ENCODE measurements at places on chromosomes 11 and 22. TPM values are rescaled to one million over a fixed set of nuclear protein-coding genes. Genes with fewer than 3 reads are reported as not detected.
A peak's percentile ranks its signal among the peaks of the same experiment; 100 is the strongest.

DNA sequence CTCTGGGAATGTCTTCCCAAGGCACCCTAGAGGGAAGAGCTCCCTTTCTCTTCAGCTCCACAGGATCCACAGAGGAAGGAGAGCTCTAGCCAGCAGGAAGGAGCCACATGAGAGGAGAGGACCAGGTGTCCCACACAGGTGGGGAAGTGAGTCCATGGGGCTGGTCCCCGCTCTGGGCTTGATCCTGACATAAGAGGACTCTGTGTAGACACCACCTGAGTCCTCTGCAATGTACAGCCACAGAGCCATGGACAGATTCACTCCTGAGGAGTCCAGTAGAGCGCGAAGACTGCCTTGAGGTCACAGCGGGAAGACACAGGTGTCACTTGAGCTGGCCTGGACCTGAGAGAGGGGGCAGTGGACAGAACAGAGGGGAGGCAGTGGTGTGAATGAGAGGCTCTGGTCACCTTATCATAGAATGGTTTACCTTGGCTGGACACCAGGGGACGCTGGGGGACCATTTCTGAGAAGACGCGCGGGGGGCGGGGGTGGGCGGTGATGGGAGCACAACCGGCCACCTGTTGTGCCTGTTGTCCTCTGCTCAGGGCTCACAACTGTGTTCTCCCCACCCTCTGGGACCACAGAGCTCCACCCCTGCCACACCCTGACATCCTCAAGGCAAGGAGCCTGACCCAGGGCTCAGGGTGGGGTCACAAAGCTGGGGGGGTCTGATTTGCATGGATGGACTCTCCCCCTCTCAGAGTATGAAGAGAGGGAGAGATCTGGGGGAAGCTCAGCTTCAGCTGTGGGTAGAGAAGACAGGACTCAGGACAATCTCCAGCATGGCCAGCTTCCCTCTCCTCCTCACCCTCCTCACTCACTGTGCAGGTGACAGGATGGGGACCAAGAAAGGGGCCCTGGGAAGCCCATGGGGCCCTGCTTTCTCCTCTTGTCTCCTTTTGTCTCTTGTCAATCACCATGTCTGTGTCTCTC is 128.2 kb downstream of the ZNF280B start:
- DNase-seq: no peak

- DNase-seq: no peak
Measured at GRCh38 chr22:50289151-50289941, 18.1 kb downstream of the PLXNB2 start.

DNA sequence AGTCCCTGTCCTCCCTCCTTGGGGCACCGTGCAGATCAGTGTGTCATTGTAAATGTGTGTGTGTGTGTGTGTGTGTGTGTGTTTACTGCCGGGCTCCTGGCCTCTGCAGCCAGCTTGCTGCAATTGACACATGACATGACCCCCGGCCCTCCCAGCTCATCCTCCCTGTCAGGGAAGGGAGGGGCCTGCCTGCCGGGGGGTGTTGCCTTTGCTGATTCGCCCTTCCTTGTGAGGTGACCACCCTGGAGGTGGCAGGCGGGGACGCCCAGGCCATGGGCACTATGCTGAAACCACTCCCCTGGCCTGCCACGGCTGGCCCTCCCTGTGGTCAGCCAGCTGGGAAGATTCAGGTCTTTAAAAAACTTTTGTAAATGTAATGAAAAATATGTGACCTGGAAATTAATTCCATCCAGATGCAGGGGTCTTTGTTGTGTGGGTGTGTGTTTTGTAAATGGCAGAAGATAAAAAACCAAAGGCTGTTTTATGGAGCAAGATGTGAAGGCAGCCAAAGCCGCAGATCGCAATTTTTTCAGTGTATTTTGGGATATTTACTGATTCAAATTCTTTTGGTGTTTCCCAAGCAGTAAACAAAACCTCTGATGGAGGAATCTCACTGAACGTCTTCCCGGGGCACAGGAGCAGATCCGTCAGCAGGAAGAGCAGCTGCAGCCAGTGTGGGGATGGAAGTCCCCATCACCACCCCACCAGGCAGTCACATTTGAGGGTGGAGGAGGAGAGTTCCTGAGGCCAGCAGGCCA is 23.2 kb downstream of the SHISAL1 start:
- no peak for DNase-seq

The OR2AG2 gene
- total RNA-seq: not detected

- DNase-seq: no peak
Measured at GRCh38 chr22:49350441-49351121, 477.1 kb downstream of the BRD1 start.

GRCh38 chr11:60872961-60873524 is 5.7 kb downstream of the ZP1 start:
- DNase-seq: no peak

- DNase-seq: no peak
Measured at GRCh38 chr11:59528711-59529110, 17.4 kb downstream of the OR4D9 start.

GRCh38 chr11:57800444-57801182 is 39.0 kb downstream of the CTNND1 start:
- DNase-seq: no peak

DNA sequence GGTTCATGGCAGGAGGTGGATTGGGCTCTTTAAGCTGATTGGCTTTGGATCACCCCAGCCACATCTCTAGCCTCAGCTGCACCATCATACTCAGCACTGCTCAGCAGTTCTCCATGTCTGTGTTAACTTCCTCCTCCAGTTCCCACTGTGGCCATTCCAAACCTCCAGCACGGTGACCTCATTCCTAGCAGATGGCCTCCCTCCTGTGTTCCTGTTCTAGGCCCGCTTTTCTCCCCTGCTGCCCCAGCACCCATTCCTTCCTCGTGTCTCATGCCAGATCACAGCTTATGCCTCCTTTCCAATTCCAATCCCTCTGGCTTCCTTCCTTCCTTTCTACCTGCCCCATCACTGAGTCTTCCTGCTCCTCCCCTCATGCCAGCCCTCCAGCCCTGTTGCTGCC is 96.1 kb downstream of the MICAL2 start:
- DNase-seq: no peak

- DNase-seq: no peak
Measured at GRCh38 chr11:9738116-9738515, 74.2 kb downstream of the SWAP70 start.

The HEPN1 gene
- total RNA-seq: not detected

DNA sequence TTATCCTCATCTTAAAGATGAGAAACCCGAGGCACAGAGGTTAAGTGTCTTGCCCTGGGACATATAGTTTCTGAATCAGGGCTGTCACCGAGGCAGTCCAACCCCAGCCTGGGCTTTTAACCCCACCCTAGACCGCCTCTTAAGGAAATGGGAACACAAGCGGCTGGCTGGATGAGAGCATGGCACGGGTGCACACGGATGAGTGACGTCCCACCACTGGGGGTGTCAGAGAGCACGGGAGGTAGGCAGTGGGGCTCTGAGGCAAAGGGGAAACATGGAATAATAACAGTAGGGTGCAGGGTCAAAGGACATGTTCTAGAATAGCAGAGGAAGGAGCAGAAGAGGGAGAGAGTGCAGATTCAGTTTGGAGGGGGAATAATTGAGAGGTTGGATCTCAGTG is 22.3 kb downstream of the PPFIBP2 start:
- DNase-seq: no peak

DNA sequence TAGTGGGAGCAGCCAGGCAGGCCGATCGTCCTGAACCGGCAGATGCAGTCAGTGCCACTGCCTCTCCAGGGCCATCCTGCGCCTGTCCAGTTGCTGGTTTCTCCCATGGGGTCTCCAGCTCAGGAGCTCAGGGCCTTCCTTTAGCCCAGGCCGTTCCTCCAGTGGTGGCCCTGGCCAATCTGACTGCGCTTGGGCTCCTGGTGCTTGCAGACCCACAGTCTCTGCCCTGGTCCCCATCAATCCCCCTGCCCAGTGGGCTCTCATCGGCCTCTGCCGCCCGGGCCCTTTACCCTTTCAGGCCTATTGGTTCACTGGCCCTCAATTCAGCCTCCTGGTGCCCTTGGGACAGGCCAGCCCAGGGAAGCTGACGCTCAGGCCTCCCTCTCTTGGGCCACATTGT is 29.2 kb upstream of the TSKU start:
- no peak for DNase-seq

GRCh38 chr11:130578738-130579368 is 130.4 kb downstream of the ADAMTS15 start:
- DNase-seq: no peak

DNA sequence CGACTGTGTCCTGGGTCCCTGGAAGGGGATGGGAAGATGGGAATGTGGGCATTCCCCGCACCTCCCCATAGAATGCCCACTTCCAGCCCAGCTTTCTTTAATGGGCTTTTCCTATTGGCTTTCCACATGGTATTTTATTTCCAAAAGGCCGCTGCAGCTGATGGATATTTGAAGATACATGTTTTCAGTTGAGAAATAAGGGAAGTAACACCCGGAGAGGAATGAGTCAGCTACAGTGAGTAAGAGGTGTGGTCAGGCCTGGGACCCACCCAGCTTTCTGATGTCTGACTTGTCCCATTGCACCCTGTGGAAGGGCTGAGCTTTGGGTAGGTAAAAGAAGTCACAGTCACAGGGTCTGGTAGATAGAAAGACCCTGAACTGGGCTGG is 476.9 kb downstream of the MIAT start:
- no peak for DNase-seq

GRCh38 chr11:1559111-1559951 is 12.7 kb downstream of the DUSP8 start:
- DNase-seq: peak; percentile 92

GRCh38 chr11:74485868-74486267 is 7.7 kb downstream of the LIPT2 start:
- no peak for DNase-seq

The FAM76B gene
- 9.2 TPM for total RNA-seq

The LINC01488 gene
- total RNA-seq: 0.19 TPM

GRCh38 chr22:48422900-48423480 is 1404.7 kb downstream of the BRD1 start:
- no peak for DNase-seq

DNA sequence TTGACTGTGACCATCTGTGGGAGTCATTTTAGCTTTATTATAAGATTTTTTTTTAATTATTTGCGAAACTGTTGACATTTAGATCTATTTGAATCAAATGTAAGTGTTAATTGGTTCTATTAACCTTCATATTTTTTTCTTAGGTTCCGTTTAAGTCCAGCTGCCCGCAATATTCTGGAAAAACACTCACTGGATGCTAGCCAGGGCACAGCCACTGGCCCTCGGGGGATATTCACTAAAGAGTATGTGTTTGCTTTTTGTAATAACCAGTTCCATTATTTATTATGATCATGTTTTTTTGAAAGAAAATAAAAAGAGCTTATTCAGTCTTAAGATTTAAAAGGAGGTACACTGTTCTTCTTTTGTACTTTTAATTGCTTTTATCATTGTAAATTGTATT is 43.9 kb downstream of the PDHX start:
- no peak for DNase-seq

The RASD2 gene
- 3.5 TPM for total RNA-seq

- no peak for DNase-seq
Measured at GRCh38 chr11:115334932-115335788, 169.1 kb downstream of the CADM1 start.

The FZD4 gene
- 14.4 TPM for total RNA-seq

- DNase-seq: no peak
Measured at GRCh38 chr11:128953151-128953550, 10.5 kb upstream of the TP53AIP1 start.

The CNGA4 gene
- total RNA-seq: not detected

GRCh38 chr22:47328550-47329243 is 566.2 kb downstream of the TBC1D22A start:
- DNase-seq: no peak

GRCh38 chr11:108871152-108871551 is 206.3 kb downstream of the DDX10 start:
- DNase-seq: no peak

DNA sequence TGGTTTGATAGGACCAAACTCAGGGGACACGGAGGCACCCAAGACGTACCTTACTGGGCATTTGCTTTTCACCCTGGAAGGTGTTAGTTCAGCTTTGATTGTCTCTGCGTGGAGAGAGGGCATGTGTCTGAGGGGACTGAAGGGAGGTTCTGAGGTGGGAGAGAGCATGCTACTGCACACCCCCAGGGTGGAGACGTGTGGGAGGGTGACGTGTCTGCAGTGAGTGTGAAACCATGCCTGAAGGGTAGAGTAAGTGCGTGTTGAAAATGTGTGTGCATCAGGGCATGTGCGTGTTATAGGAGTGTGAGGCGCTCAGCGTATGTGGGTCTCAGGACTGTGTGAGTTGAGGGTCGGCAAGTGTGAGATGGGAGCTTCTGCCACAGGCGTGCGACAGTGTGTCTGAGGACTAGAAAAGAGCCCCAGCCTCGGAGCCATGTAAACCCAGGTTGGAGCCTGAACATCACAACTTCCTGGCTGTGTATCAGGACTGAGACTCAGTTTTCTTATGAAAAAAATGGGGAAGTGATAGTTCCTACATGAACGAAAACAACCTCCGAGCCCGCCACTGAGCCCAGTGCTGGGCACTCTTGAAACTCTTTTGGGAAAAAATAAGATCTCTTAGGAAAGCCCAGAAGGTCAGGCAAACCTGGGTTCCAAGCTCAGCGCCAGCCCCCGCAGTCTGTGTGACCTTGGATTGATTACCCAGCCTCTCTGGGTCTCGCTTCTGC is 11.8 kb upstream of the KCNJ11 start:
- DNase-seq: no peak

- DNase-seq: no peak
Measured at GRCh38 chr22:20276468-20276867, 8.3 kb upstream of the RTN4R start.

- DNase-seq: no peak
Measured at GRCh38 chr11:35511666-35512065, 13.8 kb downstream of the PAMR1 start.

- DNase-seq: no peak
Measured at GRCh38 chr11:69978841-69979614, 99.1 kb upstream of the ANO1 start.

- no peak for DNase-seq
Measured at GRCh38 chr11:125874556-125875124, 12.8 kb upstream of the HYLS1 start.

DNA sequence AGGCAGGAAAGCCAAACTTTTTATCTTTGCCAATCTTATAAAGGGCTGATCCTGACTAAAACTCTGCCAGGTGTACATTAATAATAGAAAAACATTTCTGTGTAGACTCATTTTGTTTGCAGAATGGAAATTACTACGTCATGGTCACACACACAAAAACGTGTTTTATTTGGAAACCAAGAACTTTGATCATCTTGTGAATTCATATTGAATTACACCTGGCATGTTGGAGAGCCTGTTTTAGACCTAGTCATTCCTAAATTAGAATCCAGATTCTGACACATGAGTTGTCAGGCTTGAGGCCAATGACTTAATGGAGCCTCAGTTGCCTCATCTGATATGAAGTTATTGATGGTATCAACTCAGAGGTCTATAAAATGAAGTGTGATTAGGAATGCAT is 235.6 kb upstream of the TENM4 start:
- DNase-seq: no peak

GRCh38 chr11:125141686-125142535 is 22.6 kb upstream of the PKNOX2 start:
- no peak for DNase-seq

GRCh38 chr22:17198170-17199002 is 20.8 kb downstream of the ADA2 start:
- DNase-seq: peak; percentile 84

GRCh38 chr22:19554834-19555404 is 30.7 kb upstream of the CLDN5 start:
- no peak for DNase-seq
